Breast epithelium (tissue), 4 donors: ENCODE measurements at places on chromosomes 12 and 14. TPM values are rescaled to one million over a fixed set of nuclear protein-coding genes. Genes with fewer than 3 reads are reported as not detected.

Gene KRT4
- total RNA-seq: not detected

Gene TSHR
- total RNA-seq: not detected

Gene KRT2
- not detected for total RNA-seq

Gene COX8C
- not detected for total RNA-seq

Gene KIF26A
- 2.2 TPM for total RNA-seq

Gene CCDC197
- not detected for total RNA-seq

Gene PRIMA1
- 1.3 TPM for total RNA-seq

Gene NKX2-1
- total RNA-seq: not detected

DNA sequence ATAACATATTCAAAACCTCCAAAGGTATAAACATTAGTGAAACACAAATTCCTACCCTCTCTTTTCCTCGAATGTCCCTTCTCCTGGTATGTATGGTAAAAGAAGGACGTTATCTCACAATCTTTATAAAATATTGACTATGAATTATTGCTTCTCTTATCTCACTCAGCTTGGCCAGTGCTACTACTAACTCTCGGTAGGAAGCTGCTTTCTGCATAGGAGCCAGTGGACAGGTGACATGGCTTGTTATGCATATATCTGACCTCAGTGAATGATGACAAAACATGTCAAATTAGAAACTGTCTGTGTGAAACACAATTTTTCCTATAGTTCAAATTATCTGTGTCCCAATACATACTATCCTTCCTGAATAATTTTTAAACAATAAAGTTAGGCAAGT is 48.5 kb upstream of the FLRT2 start:
- DNase-seq: no peak

GRCh38 chr12:96822641-96823040 is 84.4 kb upstream of the NEDD1 start:
- DNase-seq: no peak

DNA sequence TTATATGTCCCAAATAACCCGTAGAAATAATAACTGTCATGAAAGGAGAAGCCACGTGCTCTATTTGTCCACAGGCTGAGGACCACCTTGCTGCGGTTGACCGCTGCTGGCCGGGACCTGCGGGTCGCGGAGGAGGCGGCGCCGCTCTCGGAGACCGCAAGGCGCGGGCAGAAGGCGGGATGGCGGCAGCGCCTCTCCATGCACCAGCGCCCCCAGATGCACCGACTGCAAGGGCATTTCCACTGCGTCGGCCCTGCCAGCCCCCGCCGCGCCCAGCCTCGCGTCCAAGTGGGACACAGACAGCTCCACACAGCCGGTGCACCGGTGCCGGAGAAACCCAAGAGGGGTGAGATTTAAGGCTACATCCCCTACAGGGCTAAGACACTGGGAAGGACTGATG is 21.0 kb downstream of the RPGRIP1 start:
- DNase-seq: no peak

DNA sequence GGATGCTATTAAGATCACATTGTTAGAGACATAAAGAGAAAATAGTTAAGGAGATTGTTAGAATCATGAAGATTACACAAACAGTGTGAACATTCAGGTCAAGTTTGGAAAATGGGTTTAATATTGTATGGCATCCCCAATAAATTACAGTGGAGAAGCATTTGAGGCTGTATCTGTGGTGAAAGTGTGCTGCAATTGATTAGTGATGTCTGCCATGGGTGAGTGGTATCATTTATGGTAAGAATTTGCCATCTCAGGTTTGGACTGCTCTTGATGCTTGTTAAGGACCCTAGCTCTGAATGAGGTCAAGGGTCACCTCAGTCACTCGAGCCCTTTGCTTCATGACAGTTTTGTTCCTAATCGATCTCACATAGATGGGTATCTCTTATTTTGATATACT is 265.7 kb upstream of the SRRM4 start:
- no peak for DNase-seq

DNA sequence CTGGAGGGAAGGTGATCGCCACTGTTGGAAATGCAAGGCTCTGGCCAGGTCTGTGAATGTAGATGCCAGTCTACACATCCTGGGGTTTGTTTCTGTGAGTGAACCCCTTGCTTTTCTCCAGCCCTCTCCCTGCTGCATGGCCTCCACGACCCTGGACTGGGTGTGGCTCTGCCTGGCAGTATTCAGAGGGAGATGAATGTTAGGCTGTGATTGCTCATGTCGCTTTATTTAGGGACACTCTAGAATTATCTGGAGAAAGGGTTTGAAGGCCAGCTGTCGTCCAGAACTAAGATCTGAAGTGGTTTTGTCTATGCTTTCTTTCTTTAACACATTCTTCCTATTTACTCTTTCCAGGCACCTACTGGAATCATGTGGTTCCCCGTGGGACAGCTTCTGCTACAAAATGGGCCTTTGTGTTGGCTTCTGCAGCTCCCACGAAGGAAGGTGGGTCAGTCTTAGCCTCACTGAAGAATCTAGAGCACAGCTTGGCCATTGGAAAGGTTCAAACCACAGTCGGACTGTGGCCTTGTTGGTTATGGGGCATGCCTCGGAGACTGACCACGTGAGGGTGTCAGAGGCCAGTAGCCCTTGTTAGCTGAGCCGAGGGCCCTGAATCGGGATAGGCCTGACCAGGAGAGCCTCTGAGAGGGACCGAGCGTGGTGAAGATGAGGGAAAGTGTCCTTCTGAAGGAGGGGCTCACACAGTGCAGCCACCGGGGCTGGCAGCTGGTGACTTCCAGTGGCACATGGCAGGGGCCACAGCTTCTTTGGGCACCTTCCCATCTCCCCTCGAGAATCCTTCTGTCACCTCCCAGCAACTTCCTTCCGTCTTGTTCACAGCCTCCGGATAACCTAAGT is 59.1 kb downstream of the ANKRD9 start:
- DNase-seq: no peak

DNA sequence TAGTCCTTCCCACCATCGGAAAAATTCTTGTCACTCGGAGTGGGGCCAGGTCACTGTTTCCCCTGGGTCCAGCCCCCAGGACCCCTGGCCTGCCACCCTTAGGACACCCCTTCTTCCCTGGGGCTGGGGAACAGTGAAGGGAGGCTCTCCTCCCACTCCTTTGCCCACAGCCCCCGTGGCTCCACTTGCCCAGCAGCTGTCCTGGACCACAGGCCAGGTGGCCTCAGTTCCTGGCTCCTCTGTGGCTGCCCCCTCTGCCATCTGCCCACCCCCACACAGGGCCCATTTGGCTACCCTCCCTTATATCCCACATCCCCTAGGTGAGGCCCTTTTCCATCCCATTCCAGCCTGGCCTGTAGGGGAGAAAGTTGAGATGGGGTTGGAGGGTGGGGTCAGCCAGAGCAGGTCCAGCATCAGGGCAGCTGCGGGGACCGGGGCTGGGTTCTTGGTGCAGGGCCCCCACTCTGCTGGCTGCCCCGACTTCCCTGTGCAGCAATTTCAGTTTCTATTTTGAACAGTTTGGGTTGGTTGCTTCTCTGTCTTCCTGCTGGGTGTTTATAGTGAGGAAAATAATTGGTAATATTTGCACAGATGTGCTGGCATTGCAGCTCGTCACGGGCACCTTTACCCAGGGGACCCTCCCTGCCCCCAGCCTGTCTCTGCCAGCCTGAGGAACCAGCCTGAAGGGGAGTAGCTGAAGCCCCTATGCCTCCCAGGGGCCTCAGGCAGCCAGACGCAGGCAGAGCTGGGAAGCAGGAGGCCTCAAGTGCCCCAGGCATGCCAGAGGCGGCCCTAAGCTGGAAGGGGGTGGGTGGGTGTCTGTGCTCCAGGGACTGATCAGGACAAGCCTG is 23.4 kb downstream of the SYNDIG1L start:
- DNase-seq: no peak

DNA sequence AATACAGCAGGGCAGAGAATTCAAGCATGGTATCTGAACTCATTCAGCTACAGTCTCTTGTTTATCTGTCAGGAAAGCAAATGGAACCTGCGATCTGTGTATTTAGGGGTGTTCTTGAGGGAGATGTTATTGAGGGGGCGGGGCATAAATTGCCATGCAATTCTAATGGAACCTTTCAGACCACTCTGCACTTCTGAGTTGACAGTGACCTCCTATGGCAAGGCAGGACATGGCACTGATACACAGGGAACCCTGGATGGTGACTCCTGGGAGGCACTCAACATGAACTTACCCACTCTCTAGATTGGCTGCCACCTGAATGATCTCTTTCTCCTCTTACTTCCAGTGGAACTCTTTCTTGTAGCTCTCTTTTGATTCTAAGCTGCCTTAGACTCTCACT is 787.3 kb downstream of the VRK1 start:
- DNase-seq: no peak

- no peak for DNase-seq
Measured at GRCh38 chr12:120473807-120474615, 4.5 kb upstream of the SRSF9 start.

GRCh38 chr12:8780389-8780788 is 42.0 kb upstream of the A2ML1 start:
- DNase-seq: no peak

DNA sequence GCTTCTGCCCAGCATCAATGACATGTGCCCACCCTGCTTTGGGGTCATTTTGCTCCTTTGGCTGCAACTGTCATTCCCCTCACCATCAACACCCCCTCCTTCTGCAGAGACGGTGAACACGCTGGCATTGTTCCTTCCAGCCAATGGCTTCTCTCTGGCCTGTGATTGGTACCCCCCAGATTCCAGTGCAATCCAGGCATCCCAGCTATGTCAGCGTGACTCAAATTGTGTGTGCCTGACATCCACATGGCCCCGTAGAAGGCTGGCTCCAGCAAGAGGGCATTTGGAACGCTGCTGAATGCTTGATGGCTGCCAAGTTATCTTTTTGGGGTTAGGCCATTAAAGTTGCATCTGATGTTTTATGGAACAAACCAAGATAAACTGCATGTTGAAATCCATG is 21.0 kb upstream of the CCND2 start:
- DNase-seq: no peak

DNA sequence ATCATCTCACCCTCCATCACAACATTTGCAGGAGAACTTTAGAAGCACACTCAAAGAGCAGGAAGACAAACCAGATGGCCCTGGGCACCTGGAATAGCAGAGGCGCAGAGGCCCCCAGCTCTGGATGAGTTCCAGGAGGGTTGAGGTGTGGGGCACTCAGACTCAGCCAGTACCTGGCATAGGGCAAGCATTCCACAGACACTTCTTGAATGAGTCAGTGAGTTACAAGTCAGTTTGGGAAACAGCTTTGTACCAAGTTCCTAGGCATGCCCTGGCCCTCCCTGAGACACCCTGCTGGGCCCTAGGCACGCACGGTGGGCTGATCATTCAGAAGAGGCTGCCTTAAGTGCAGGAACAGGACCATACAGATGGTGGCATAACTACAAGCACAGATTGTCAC is 54.3 kb downstream of the MAP3K9 start:
- peak; percentile 85 for DNase-seq

GRCh38 chr12:11500861-11501230 is 105.5 kb upstream of the PRB2 start:
- DNase-seq: no peak

DNA sequence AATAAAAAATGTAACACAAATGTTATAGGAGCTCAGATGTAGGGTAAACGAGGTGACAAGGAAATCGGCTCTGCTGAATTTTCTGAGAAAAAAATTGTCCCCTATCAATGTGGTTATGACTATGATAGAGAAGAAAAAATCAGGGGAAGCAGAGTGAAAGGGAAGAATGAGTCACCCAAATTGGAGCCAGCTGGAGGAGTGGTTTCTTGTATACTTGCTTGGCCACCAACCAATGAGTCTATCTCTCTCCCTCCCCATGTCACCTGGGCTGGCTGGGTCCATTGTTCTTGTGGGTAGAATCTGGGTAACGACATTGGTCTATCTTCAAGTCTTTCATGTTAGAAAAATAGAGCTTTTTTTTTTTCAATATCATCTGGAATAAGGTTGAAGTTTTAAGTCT is 196.6 kb upstream of the FLRT2 start:
- no peak for DNase-seq

DNA sequence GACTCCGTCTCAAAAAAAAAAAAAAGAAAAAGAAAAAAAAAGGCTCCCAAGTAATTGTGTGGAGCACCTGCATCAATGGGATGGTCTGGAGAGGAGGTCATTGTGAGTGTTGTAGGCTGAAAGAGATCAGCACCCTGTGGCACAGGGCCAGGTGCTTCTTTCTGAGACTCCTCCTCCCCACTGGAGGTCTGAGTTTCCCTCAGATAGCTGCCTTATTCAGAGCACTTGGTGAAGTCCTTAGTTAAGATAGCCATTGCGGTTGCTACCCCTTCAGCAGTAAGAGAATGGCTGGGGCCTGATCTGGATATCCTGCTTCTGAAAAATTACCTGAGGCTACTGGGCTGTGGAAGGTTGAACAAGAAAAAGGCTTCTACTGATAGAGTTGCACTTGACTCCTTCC is 69.8 kb downstream of the ANO6 start:
- no peak for DNase-seq

GRCh38 chr12:126676434-126676833 is 1590.5 kb upstream of the TMEM132C start:
- no peak for DNase-seq

- DNase-seq: no peak
Measured at GRCh38 chr14:20341646-20342045, 1.8 kb upstream of the PARP2 start.

DNA sequence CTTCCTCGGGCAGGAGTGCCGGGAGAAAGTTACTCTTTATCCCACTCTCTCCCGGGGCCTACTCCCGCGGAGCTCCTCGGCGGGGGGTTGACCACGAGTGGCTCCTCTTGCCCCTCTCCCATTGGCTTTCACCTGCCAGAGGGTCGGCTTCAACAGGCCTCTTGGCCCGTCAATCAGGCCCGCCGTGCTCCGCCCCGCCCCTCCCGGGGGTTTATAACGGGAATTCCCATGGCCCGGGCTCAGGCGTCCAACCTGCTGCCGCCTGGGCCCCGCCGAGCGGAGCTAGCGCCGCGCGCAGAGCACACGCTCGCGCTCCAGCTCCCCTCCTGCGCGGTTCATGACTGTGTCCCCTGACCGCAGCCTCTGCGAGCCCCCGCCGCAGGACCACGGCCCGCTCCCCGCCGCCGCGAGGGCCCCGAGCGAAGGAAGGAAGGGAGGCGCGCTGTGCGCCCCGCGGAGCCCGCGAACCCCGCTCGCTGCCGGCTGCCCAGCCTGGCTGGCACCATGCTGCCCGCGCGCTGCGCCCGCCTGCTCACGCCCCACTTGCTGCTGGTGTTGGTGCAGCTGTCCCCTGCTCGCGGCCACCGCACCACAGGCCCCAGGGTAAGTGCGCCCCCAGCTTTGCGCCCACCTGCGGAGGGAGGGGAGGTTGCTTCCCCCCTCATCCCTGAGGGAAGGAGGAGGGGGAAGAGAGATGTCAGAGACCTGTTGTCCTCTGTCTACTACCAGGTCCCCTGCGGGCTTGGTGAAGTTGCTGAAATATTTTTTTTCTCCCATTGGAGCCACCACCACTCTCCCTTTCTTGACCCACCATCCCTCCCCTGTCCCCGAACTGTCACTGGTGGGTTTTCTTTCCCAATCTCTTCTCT is at the start of gene SMOC1:
Gene SMOC1, plus strand, starts transcription at position 242 of the 869 bp plus-strand sequence. Its CDS starts 263 bp downstream, at position 505.
- no peak for DNase-seq
